ENCODE measurements at places on chromosomes 13 and 19.

GRCh38 chr19:1847684-1848398 is 442 bp downstream of the REXO1 start:
- H3K27me3 ChIP-seq, result no peaks in the 10 kb centered on the region
- peak; percentile 68 for DNase-seq
- H3K36me3 ChIP-seq, result no peaks in the 10 kb centered on the region

- peak overlapping the region; percentile 99 for H3K27ac ChIP-seq
- peaks cover 31% of the 10 kb centered on the region for H3K4me1 ChIP-seq
- no peaks in the 10 kb centered on the region for H3K27me3 ChIP-seq
- H3K4me3 ChIP-seq, result peak overlapping the region; percentile 88
- H3K36me3 ChIP-seq, result no peaks in the 10 kb centered on the region
These were observed 1.1 kb upstream of the ERF start for GRCh38 chr19:42255766-42256745.

GRCh38 chr19:29880498-29881081 is 61.4 kb upstream of the URI1 start:
- no peaks in the 10 kb centered on the region for H3K4me1 ChIP-seq
- peaks cover 4% of the 10 kb centered on the region for H3K27me3 ChIP-seq
- no peak for DNase-seq
- H3K36me3 ChIP-seq, result no peaks in the 10 kb centered on the region

- no peak overlapping the region for H3K27ac ChIP-seq
- no peaks in the 10 kb centered on the region for H3K27me3 ChIP-seq
- H3K4me1 ChIP-seq, result no peaks in the 10 kb centered on the region
These were observed 414.8 kb downstream of the GPC5 start for GRCh38 chr13:91813253-91813652.

- H3K4me1 ChIP-seq, result no peaks in the 10 kb centered on the region
- no peak overlapping the region for H3K27ac ChIP-seq
- peak overlapping the region; percentile 39 for H3K4me3 ChIP-seq
- DNase-seq, result no peak
- no peaks in the 10 kb centered on the region for H3K36me3 ChIP-seq
These were observed 2.7 kb downstream of the PLAUR start for GRCh38 chr19:43667126-43667875.

DNA sequence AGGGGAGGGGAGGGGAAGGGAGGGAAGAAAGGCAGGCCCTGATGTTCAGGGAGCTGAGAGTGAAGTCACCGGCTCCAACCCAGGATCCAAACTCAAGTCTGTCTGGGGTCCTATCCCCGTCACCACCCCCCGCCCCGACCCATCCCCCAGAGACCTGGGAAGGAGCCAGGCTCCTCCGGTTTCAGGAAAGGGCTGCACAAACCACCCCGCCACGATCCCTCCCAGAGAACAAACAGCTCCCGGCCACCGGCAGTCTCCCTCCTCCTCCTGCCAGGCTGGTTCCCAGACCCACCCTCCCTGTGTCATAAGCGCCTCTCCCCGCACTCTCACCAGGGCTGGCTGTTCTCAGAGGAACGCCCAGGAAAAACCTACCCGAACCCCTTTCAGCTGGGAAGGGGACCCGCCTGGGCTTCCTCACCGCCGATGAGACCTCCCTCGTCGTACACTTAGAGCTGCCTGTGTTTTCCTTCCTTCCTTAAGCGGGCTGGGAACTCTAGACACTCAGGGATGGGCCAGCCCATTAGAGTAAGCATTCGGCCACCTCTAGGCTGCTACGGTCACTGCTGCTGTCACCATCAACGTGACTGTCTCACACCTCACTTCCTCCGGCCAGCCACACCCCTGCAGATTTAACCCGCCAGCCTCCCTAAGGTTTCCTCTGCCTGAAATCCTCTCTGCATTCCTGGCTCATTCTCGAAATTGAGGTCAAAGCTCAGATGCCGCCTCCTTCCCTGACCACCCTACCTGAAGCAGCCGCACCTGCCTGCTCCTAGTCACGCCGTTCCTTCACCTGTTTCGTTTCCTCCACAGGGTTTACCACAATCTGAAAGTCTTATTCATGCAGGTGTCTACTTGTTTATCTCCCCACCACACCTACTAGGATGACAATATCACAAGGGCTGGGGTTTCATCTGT is 6.3 kb upstream of the RDH13 start:
- peaks cover 43% of the 10 kb centered on the region for H3K27me3 ChIP-seq
- no peaks in the 10 kb centered on the region for H3K36me3 ChIP-seq
- peak; percentile 65 for DNase-seq

DNA sequence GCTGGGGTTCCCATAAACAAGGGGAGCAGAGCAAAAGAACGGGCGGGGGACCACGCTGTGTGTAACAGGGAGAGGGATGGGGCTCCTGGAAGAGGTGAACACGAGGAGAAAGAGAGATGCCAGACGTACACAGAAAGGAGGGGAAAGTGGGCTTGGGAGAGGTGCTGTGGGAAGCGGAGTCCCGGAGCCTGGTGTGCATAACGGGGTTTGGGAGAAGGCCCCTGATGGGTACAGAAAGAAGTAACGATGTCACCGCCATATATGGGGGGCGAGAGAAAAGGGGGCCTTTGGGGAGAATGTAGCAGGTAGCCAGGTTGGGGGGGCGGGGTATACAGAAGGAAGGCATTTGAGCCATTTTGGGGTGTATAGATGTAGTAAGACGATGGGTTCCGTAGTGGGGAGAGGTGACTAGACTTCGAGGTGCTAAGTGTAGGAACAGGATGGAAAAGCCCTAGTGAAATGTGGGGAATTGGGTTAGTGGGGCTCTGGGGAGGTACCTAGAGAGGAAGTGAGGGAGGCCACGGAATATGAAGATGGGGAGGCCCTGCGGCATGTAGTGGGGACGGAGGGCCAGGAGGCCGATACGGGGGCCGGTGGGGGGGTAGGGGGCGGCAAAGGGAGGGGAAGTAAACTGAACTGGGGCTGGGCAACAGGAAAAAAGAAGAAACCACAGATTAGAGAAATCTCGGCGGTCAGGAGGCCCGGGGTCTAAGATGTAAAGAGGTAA is 787 bp downstream of the ZNF580 start:
- no peaks in the 10 kb centered on the region for H3K27me3 ChIP-seq
- peak overlapping the region; percentile 89 for H3K4me3 ChIP-seq
- H3K27ac ChIP-seq, result peak overlapping the region; percentile 96
- peaks cover 22% of the 10 kb centered on the region for H3K36me3 ChIP-seq
- peaks cover 40% of the 10 kb centered on the region for H3K4me1 ChIP-seq
- DNase-seq, result no peak

DNA sequence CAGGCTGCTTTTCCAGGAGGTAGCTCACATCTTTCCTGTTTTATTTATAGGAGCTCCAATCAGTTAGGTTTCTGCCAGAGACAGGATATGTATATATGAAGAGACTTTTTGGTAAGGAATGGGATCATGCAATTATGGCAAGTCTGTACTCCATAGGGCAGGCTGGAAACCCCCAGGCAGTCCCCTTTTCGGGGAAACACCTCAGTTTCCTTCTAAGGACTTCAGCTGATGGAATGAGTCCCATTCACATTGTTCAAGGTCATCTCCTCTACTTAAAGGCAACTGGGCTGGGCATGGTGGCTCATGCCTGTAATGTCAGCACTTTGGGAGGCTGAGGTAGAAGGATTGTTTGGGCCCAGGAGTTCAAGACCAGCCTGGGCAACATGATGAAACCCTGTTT is 10.9 kb upstream of the SLC25A42 start:
- peaks cover 6% of the 10 kb centered on the region for H3K4me1 ChIP-seq
- DNase-seq, result no peak
- H3K36me3 ChIP-seq, result peaks cover 59% of the 10 kb centered on the region

- no peak overlapping the region for H3K4me3 ChIP-seq
- H3K27ac ChIP-seq, result no peak overlapping the region
- no peaks in the 10 kb centered on the region for H3K27me3 ChIP-seq
- no peak for DNase-seq
- no peaks in the 10 kb centered on the region for H3K4me1 ChIP-seq
These were observed 13.5 kb downstream of the NOTCH3 start for GRCh38 chr19:15187026-15188007.

- H3K27me3 ChIP-seq, result no peaks in the 10 kb centered on the region
- no peak overlapping the region for H3K4me3 ChIP-seq
- no peak for DNase-seq
These were observed 9.6 kb downstream of the ZSCAN5C start for GRCh38 chr19:56211718-56212117.

DNA sequence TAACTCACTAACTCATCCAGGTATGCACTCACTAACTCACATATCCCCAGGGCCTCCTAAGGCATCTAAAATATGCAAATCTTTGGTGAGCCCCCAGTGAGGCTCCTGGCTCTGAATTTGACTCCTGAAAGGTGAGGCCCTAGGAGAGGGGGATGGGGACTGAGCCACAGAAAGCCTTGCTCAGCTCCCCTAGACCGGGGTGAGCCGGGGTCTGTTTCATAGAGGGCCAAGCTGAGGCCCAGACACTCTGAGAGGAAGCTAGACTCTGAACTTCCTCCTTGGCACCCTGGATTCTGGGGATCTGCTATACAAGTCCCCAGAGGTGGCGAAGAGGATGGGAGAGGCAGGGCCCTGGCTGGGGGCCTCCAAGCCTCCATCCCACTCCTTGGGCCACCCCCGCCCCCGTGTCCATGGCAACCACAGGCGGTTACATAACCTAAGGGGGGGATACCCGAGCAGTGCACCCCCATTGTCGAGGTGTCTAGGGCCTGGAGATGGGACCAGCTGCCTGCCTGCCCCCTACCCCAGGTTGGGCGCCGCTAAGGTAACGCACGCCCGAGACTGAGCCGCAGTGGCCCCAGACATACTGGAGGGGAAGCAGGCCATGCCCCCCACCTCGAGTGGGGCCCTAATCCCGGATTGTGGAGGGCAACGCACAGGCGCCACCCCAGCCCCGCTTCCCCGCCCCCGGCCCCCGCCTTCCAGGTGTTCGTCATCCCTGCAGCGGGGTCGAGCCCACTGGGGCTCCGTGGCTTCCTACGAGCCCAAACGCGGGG is 646 bp downstream of the ABHD8 start:
- no peaks in the 10 kb centered on the region for H3K27me3 ChIP-seq
- peaks cover 42% of the 10 kb centered on the region for H3K4me1 ChIP-seq
- peak overlapping the region; percentile 94 for H3K27ac ChIP-seq
- no peak for DNase-seq
- peak overlapping the region; percentile 86 for H3K4me3 ChIP-seq
- H3K36me3 ChIP-seq, result peaks cover 18% of the 10 kb centered on the region

- H3K27me3 ChIP-seq, result no peaks in the 10 kb centered on the region
- no peak for DNase-seq
- H3K4me3 ChIP-seq, result no peak overlapping the region
These were observed 24.0 kb downstream of the ZNF564 start for GRCh38 chr19:12527034-12527836.

GRCh38 chr19:33297401-33298145 is 4.8 kb downstream of the CEBPA start:
- H3K4me1 ChIP-seq, result peaks cover 5% of the 10 kb centered on the region
- H3K27ac ChIP-seq, result no peak overlapping the region
- no peak overlapping the region for H3K4me3 ChIP-seq
- H3K36me3 ChIP-seq, result no peaks in the 10 kb centered on the region
- H3K27me3 ChIP-seq, result peaks cover 51% of the 10 kb centered on the region
- DNase-seq, result no peak

- H3K27me3 ChIP-seq, result no peaks in the 10 kb centered on the region
- no peak for DNase-seq
- no peaks in the 10 kb centered on the region for H3K4me1 ChIP-seq
- no peak overlapping the region for H3K27ac ChIP-seq
These were observed 238.2 kb downstream of the B3GLCT start for GRCh38 chr13:31437975-31438374.

DNA sequence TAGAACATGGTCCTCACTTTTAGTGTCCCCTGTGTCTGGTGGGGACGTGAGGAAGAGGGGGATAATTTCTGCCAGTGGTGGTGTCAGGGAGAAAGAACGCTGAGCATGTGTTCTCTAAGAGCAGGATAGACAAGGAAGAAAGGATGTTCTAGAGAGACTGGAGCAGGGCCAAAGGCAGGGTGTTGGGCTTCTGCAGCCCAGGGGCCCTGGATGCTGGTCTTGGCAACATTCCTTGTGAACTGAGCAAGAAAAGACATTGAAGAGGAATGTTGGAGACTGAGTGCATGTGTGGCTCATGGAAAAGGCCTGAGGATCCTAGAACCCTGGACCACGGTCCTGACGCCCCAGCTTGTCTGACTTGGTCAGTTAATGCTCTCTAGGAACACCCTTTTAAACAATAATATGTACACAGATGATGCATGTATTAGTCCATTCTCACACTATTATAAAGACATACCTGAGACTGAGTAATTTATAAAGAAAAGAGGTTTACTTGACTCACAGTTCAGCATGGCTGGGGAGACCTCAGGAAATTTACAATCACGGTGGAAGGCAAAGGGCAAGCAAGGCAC is 33.6 kb upstream of the SLC10A2 start:
- no peak for DNase-seq
- H3K4me3 ChIP-seq, result no peak overlapping the region
- no peaks in the 10 kb centered on the region for H3K36me3 ChIP-seq

GRCh38 chr13:98651744-98652143 is 74.8 kb upstream of the STK24 start:
- no peaks in the 10 kb centered on the region for H3K36me3 ChIP-seq
- no peaks in the 10 kb centered on the region for H3K27me3 ChIP-seq
- no peak overlapping the region for H3K4me3 ChIP-seq
- DNase-seq, result no peak
- no peak overlapping the region for H3K27ac ChIP-seq
- no peaks in the 10 kb centered on the region for H3K4me1 ChIP-seq

- DNase-seq, result no peak
- H3K27me3 ChIP-seq, result no peaks in the 10 kb centered on the region
- H3K4me3 ChIP-seq, result no peak overlapping the region
- H3K27ac ChIP-seq, result no peak overlapping the region
These were observed 181.3 kb downstream of the KDM4B start for GRCh38 chr19:5149932-5150901.

GRCh38 chr13:108700422-108701170 is 71.2 kb downstream of the MYO16 start:
- H3K36me3 ChIP-seq, result no peaks in the 10 kb centered on the region
- no peak overlapping the region for H3K27ac ChIP-seq
- no peak for DNase-seq

DNA sequence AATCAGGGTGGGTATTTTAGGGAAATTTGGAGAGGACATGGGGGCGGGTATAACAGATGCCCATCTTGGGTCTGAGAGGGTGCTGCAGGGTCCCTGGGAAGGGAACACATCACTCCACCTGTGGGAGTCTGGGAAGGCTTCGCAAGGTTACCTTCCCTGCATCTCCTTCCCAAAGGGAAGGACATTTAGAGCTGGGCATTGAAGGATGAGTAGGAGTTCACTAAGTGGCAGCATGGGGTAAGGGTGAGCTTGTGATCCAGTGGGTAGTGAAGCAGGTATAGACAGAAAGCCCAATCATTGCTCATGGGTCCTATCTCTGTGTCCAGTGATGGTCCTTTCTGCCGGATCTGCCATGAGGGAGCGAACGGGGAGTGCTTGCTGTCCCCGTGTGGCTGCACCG is 13.2 kb downstream of the MARCHF2 start:
- no peak overlapping the region for H3K4me3 ChIP-seq
- H3K4me1 ChIP-seq, result peaks cover 24% of the 10 kb centered on the region
- no peak overlapping the region for H3K27ac ChIP-seq
- H3K36me3 ChIP-seq, result peaks cover 44% of the 10 kb centered on the region
- DNase-seq, result no peak

- H3K27me3 ChIP-seq, result peaks cover 10% of the 10 kb centered on the region
- DNase-seq, result no peak
- H3K36me3 ChIP-seq, result no peaks in the 10 kb centered on the region
These were observed 58.9 kb upstream of the TM9SF2 start for GRCh38 chr13:99442273-99442895.

GRCh38 chr19:4267101-4267900 is 11.8 kb upstream of the SHD start:
- H3K4me3 ChIP-seq, result no peak overlapping the region
- H3K4me1 ChIP-seq, result no peaks in the 10 kb centered on the region
- DNase-seq, result peak; percentile 43
- no peaks in the 10 kb centered on the region for H3K27me3 ChIP-seq
